Stomach (tissue), 19 donors: ENCODE measurements at places on chromosomes 11 and 22. TPM values are rescaled to one million over a fixed set of nuclear protein-coding genes. Genes with fewer than 3 reads are reported as not detected.

Gene MMP3
- total RNA-seq: not detected

Gene OR51M1
- not detected for total RNA-seq

Gene GRK3
- 6.4 TPM for total RNA-seq

Gene SYCE3
- not detected for total RNA-seq

Gene ZNRF3
- total RNA-seq: 1.8 TPM

Gene SHANK3
- 4.8 TPM for total RNA-seq

Gene FANCF
- total RNA-seq: 9.6 TPM

Gene TRIM48
- not detected for total RNA-seq

Gene HTATIP2
- total RNA-seq: 43.5 TPM

Gene TAF1D
- 145 TPM for total RNA-seq

Gene UBASH3B
- total RNA-seq: 9.4 TPM

Gene PLAAT2
- 1.3 TPM for total RNA-seq

Gene MMP27
- not detected for total RNA-seq

Gene SLC35F2
- total RNA-seq: 20.9 TPM

Gene MORC2
- 19.6 TPM for total RNA-seq

Gene PAX6
- 57.9 TPM for total RNA-seq

Gene TRPM5
- total RNA-seq: 0.45 TPM
